ENCODE measurements at places on chromosomes 3 and 15. TPM values are rescaled to one million over a fixed set of nuclear protein-coding genes. Genes with fewer than 3 reads are reported as not detected.

The C15orf62 gene
- not detected for total RNA-seq

The C15orf39 gene
- 8.0 TPM for total RNA-seq

The NRROS gene
- total RNA-seq, result 3.3 TPM

The GOLGA8S gene
- not detected for total RNA-seq

The GOLGA6D gene
- total RNA-seq, result not detected

The BMF gene
- total RNA-seq, result under 0.01 TPM

The POPDC2 gene
- under 0.01 TPM for total RNA-seq

The LMOD3 gene
- not detected for total RNA-seq

The ITIH3 gene
- not detected for total RNA-seq

The TRIM42 gene
- total RNA-seq, result not detected

The HIGD2B gene
- total RNA-seq, result not detected

Measured in subcutaneous preadipocyte (primary cell).